ENCODE measurements at places on chromosomes 1 and 21.

- no peak for DNase-seq
Measured at GRCh38 chr1:217274927-217275654, 355.8 kb downstream of the GPATCH2 start.

- no peak for DNase-seq
Measured at GRCh38 chr1:112923959-112924349, 32.0 kb downstream of the SLC16A1 start.

- no peak for DNase-seq
Measured at GRCh38 chr1:74426208-74426937, 86.0 kb downstream of the LRRC53 start.

DNA sequence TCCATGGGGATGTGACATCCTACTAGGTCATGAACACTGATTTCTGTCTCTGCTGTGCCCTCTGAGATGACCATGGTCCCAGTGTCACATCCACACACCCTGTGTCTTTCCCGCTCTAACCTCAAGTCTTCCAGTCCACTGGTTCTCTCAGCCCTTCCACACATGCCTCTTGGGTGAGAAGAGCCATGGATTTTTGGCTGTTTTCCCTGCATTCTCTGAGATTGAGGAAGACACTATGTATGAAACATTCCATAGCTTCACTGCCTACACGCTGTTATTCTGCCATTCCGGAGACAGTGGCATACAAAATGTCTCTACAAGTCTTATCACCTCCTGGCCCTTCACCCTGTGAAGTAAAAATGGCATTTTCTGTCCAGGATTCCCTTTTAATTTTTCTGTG is 247.3 kb downstream of the BACH1 start:
- no peak for DNase-seq

DNA sequence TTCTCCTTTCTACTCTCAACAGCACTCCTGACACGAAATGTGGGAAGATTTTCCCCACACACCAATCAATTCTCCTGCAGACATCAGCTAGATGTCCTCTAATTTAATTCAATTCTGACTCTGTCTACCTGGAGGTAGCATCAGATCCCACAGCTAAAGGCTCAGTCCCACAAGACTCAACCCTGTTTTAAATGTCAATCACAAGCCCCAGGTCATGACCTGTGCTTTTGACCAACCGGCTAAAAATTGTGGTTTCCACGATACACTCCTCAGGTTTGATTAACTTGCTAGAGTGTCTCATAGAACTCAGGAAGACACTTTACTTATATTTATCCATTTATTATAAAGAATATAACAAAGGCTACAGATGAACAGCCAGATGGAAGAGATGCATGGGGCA is 27.4 kb downstream of the IL23R start:
- no peak for DNase-seq

DNA sequence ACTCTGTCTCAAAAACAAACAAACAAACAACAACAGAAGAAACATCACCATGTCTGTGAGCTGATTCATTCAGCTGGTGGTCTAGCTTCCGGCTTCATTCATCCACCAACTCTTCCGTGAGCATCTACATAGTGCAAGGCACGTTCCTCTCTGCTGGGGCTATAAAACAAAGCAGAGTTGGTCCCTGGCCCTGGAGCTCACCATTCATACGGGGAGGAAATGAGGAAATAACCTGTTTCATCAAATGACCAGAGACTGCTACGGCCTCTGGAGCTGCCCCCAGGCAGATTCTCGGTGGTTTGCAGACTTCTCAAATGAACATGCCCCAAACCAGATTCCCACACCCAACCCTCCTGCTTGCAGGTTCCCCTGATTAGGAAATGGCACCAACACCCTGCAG is 41.0 kb upstream of the ID3 start:
- no peak for DNase-seq

DNA sequence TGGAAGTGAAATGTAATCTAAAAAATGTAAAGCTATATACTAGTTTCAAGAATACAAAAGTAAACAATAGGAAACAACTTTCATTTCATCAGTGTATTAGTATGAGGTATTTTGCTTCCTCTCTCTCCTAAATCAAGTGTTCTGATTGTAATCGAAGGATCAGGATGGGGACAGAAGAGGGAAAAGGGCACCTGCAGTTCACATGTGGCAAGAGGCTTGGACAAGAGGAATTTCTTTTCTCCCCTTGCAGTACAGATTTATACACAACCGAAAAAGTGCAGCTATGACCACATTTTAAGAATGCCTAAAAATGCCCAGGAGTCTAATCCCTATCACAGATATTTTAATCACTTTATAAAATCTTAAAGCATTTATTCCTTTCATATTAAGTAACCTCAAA is 63.7 kb downstream of the NRIP1 start:
- no peak for DNase-seq

DNA sequence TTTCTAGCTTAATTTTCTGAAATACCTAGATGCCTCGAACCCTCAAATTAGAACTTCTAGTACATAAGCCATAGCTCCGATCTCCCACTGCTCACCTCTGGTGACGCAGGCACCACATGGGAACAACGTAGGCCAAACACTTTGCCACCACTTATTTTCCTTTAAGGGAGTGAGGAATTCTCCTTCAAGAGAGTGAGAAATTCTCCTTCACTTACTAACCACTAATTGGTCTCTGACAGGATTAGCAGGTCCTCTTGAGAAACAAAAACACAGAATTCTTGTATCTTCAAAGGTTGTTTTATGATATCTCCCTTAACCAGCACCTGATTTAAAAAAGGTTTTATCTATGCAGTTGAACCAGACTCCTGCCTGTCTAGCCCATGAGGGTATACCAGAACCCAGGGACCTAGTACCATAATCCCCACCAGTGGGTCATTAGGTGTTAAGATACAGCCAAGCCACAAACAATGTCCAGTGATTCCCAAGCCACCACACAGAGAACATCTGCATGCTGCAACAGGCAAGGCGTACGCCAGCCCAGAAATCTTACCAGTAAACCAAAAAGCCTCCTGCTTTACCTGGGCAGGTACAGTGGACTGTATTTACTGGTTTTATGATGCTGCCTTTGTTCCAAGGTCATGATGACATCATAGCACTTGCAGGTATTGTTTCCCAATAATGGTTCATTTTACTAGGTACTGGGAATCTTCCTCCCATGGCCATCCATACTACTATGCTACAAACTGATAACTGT is 20.3 kb upstream of the CXADR start:
- no peak for DNase-seq

- no peak for DNase-seq
Measured at GRCh38 chr1:31788825-31789256, 24.7 kb upstream of the ADGRB2 start.

DNA sequence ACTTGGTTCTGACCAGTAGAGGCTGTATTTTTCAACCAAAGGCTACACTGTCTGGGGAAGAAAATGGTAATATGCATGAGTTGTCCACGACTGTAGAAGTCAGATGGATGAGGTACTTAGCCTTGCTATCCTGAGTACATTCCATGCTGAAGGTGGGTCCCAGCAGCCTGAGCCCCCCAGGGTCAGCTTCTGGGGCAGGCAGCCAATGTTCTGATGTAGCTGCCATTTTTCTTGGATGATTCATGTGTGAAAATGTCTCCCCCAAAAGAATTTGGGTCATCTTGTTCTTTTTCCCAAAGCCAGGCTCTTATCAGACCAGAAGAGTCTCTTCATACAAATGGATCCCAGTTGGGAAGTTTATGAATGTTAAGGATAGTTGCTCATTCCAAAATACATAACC is 172.2 kb upstream of the UBE2U start:
- DNase-seq = peak; percentile 43

DNA sequence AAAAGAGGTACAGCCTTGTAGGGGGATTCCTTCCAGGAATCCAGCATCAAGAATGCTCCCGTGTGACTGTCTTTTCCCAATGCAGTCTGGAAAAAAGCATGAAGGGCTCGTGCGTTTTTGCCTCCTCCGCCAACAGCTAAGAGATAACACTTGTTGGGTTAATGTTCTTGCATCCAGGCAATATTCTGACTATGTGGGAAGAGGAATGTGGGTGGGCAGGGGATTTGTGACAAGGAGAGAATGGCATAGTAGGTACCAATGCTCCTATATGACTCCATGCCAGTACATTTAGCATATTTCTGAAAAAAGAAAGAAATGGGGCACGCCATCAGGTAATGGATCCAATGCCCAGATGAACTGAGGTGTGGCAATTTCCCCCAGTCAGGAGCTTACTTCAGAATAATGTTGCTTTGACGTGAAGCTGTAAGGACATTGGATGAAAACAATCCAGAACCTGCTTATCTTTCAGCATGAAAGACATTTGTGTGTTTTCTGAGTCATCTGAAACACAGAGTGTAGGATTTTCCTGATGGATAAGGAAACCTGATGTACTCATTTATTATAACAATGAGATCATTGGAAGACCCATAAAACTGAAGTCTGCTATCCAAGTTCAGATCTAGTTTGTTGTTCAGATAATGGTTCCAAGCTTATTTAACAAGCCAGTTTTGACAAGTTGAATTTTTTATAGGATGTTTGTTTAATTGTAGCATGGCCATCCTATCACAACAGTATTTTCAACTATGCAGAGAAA is 105.5 kb downstream of the LYPLAL1 start:
- DNase-seq = no peak

GRCh38 chr1:24321126-24321525 is 2.0 kb downstream of the GRHL3 start:
- DNase-seq = no peak

- no peak for DNase-seq
Measured at GRCh38 chr1:59333626-59334277, 36.9 kb downstream of the FGGY start.

GRCh38 chr1:38371505-38371844 is 324.9 kb upstream of the POU3F1 start:
- no peak for DNase-seq

DNA sequence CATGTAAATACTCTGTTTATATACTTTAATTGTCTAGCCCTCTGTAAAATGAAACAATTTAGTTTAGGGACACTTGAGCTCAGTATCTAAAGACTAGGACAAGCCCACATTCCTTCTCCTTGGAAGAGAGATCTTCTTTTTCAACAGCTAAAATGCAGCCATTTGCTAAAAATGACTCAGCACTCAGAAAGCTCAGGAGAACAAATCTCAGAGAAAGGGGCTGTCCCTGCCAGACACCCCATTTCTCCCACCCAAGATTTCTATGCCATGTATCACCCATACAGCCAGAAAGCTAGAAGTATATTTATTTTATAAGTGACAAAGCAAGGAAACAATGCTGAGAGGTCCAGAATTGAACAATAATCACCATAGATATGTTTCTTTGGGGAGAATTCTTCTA is 23.2 kb upstream of the PRDX6 start:
- no peak for DNase-seq

GRCh38 chr1:111275079-111275478 is 15.6 kb upstream of the CHIA start:
- DNase-seq = peak; percentile 37

DNA sequence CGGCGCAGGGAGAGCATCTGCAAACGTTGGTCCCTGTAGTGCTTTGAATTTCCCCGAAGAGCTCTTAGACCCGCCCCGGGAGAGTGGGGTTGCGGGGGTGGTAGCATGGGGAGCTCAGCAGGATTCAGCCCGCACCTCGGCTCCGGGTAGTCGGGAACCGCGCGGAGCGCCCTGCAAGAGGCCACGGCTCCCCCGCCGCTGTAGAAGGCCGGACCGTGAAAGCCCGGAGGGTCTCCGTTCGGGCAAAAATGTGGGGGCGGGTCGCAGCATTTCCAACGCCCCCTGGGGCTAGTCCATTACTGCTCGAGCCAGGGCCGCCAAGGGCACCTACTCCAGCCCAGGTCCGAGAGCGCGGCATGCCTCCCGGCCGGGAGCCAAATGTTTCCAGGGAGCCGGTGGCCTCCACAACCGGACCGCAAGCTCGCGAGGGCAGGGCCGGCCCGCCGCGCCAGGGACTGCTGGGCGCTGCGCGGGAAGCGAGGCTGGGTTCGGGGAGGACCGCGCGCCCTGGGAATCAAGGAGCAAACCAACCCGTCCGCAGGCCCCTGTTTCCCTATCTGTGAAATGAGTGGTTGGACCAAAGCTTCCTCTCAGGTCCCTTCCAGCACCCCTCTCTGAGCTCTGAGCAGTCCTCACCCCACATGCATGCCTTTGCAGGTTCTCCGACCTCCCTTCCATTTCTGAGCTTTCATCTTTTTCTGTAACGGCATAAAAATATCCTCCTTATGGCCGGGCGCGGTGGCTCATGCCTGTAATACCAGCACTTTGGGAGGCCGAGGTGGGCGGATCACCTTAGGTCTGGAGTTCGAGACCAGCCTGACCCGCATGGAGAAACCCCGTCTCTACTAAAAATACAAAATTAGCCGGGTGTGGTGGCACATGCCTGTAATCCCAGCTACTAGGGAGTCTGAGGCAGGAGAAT is 775 bp upstream of the TMEM63A start:
- peak; percentile 61 for DNase-seq

DNA sequence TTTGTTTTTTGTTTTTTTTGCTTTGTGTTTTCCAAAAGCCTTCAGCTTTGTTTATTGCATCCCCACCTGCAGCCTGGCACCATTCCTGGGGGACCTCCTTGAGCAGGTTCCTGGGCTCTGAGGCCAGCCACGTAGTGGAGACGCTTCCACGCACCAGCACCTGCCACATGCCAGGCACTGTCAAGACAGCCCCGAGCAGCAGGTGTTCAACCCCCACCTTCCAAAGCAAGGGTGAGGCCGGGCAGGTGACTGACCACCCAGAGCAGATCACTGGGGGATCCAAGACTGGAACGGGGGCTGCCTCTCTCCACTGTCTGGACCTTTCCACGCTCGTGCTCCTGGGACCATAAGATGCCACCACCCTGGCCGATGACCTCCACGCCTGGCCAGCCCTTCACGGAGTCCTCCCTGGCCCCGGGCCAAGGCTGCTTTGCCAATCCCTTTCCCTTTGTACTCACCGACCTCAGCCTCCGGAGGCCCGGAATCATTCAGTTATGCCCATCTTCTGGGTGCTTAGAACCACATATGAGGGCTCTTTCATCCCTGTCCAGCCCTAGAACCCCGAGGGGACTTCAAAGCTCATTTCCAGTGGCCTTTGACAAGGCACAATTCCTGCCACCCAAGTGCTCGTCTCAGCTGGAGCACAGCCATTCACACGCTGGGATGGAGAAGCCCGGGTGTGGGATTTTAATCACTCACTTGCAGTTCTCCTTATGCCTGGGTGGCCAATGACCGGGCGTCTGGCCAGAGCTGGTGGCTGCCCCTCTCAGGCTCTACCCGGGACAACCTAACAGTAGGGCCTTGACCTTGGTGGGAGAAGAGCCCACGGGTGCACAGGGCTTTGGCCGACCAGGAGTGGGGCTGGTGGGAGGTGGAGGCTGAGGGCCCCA is 330.8 kb downstream of the NPHP4 start:
- no peak for DNase-seq

Data from uterus (tissue), 4 donors.